ENCODE measurements at places on chromosomes 5 and 9.

- DNase-seq, result no peak
Observed at GRCh38 chr9:87292449-87293191, 205.0 kb upstream of the DAPK1 start.

- no peak for DNase-seq
Observed at GRCh38 chr9:17159469-17159868, 24.6 kb downstream of the CNTLN start.

DNA sequence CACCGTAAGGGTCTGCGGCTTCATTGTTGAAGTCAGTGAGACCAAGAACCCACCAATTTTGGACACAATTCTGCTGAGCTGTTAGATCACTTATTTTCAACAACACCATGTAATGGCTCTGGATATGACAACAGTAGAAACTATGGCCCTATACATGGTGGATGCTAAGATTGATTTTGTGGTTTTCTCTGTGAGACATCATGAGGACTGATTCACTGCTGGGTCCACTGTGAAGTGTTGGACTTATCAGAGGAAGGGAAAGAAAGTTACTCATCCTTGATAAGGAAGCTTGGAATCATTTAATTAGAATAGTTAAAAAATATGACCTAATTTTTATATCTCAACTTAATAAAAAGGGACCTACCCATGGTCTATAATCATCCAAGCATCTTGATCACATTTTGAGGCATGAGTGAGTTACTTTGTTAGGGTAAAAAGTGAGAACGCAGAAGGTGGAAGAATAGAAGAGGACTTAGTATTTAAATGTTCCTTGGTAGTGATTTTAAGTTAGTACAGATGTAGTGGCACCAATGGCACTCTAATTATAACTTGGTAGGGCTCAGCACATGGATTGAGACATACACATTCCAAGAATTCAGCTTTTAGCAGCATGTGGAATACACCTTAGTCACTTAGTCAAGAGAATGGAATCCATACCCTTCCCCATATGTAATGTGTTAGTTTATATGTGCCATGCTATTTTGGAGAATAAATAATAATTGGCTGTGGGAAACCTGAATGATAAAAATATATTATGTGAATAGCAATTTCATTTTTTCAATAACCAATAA, 123.5 kb upstream of the CD180 start:
- DNase-seq, result no peak

GRCh38 chr5:112671687-112672086, 66.0 kb upstream of the APC start:
- DNase-seq, result no peak

- DNase-seq, result no peak
Observed at GRCh38 chr5:1209896-1210776, 8.7 kb downstream of the SLC6A19 start.

- DNase-seq, result no peak
Observed at GRCh38 chr5:147643142-147643541, 133.3 kb upstream of the DPYSL3 start.

GRCh38 chr5:142107736-142108431, 695 bp upstream of the NDFIP1 start:
- no peak for DNase-seq

GRCh38 chr5:150261231-150261630, 28.3 kb downstream of the CAMK2A start:
- peak; percentile 21 for DNase-seq
